Cardiac muscle cell (in vitro differentiated cells and primary cell): ENCODE measurements at places on chromosomes 4 and X.
A peak's percentile ranks its signal among the peaks of the same experiment; 100 is the strongest.

DNA sequence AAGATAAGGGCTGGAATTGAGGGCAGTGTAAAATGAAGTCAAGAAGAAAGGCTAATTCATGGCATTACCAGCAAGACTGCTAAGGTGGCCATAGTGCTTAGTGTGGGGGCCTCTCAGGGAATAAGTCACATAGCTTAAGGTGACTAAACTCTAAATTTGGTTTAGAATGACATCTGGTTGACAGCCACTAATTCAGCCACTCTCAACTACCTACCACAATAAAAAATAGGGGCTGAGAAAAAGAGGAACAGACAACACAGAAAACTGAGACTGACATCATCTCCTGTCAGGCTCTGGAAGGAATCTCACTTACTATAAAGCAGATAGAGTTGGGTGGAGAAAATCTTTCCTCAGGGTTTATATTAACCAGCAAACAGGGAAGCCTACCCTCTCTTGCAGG is 96.9 kb downstream of the CHRDL1 start:
- DNase-seq, result no peak

DNA sequence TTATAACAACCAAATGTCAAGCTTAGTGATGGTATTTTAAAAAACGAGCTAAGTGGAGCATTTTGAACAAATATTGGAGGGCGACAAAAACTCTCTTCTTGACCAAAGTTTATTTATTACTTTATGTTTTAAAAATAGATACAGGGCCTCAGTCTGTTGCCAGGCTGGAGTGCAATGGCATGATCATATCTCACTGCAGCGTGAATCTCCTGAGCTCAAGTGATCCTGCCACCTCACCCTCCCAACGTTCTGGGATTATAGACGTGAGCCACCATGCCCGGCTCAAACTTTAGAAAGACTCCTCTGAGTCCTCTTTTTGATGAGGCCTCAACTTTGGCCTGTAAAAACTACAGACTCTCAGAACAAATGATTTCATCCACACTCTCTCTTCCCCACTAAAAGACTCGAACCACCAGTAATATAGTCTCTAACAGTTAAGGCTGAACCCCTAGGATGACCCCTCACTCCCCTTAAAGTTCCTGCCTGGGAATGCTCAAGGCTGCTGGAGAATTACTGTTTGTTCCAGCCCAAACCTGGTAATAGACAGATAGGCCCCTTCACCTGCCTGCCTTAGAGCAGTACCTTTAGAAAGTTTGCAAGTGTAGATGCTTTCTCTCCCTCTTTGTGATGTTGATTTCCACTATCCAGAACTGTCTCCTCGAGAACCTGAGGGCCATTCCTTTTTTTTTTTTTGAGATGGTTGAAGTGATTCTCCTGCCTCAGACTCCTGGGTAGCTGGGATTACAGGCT is 55.3 kb upstream of the HPSE start:
- no peak for DNase-seq

DNA sequence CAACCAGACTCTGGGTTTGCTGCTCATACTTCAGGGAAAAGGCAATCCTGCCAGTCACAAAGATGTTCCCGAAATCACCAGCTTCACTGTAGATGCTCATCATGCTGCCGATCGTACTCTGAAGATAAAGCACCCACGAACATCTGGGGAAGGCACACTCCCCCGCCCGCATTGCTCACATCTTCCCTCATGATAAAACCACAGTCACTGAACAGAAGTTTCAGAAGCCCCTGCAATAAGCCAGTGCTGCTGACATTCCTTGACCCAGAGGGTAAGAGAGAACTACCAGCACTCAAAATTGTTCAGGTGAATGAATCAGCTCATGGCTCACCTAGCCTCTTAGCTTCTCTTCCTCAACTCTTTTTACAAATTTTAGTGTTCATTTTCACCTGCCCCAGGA is 43.1 kb downstream of the SRPX2 start:
- DNase-seq, result no peak

- DNase-seq, result no peak
Observed at GRCh38 chr4:177737387-177737940, 295.2 kb upstream of the AGA start.

GRCh38 chrX:43880425-43880824 is 1.8 kb downstream of the MAOB start:
- no peak for DNase-seq

DNA sequence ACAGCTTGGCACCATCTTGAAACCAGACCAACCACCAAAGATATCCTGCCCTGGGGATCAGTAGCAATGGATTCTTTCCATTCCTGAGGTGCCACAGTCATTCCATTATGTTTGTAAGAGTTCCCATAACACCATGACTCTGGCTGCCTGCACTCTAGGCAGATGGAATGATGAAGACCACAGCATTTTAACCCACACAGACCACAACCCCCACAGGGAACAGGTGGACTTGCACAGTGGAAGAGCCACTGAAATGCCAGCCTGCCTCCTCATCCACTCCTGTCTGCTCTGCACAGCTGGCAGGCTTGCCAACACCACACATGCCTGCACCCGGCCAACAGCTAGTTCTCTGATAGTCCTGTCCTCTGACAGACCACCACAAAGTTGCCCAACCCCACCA is 2362.2 kb upstream of the AGA start:
- DNase-seq, result no peak

- DNase-seq, result no peak
Observed at GRCh38 chrX:139949703-139950102, 15.6 kb downstream of the CXorf66 start.

- DNase-seq, result peak; percentile 69
Observed at GRCh38 chr4:88600176-88600838, 8.0 kb downstream of the HERC3 start.

GRCh38 chr4:116531870-116532269 is 553.5 kb downstream of the TRAM1L1 start:
- DNase-seq, result peak; percentile 2

- peak; percentile 29 for DNase-seq
Observed at GRCh38 chrX:12239356-12240082, 101.2 kb downstream of the FRMPD4 start.

GRCh38 chrX:77061022-77061421 is 386.2 kb upstream of the FGF16 start:
- no peak for DNase-seq

DNA sequence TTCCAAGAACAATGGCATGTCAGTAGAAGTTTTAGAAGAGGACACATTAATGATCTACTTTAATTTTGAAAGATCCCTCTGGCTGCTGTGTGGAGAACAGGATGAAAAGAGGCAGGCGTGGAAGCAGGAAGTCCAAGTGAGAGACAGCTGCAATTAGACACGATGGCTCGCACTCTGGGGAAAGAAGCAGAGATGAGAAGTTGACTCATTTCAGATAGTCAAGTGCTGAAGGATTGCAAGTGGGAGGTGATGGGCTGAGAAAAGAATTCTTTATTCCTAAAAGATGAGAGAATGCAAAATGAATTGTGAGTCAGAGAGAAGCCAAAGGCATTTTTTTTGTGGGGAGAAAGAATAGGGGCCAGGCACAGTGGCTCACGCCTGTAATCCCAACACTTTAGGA is 16.5 kb downstream of the RXFP1 start:
- no peak for DNase-seq

- peak; percentile 48 for DNase-seq
Observed at GRCh38 chr4:168710353-168710946, 213.6 kb downstream of the PALLD start.

GRCh38 chr4:53016099-53016820 is 154.1 kb downstream of the RASL11B start:
- DNase-seq, result no peak

DNA sequence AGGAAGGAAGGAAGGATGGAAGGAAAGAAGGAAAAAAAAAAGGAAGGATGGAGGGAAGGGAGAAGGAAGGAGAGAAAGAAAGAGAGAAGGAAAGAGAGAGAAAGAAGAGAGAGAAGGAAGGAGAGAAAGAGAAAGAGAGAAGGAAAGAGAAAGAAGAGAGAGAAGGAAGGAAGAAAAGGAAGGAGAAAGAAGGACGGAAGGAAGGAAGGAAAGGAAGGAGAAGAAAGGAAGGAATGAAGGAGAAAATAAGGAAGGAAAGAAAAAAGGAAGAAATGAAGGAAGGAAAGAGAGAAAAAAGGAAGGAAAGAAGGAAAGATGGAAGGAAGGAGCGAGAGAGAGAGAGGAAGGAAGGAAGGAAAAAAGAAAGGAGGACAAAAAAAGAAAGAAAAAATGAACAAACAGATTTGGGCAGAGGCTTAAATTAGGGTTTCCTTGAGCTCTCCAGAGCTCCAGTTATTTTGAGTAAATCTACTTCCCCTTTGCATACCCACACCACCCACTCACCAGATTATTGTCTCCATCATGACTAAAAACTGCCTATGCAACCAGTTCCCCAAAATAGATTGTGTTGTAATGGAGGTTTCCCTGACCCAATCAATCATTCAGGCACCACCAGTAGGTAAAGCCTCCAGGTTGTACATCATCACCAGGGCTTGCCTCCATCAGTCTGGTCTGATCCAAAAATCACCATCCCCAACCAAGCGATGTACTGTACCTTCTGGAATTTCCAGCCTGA is 1722.9 kb upstream of the PCDH10 start:
- no peak for DNase-seq

DNA sequence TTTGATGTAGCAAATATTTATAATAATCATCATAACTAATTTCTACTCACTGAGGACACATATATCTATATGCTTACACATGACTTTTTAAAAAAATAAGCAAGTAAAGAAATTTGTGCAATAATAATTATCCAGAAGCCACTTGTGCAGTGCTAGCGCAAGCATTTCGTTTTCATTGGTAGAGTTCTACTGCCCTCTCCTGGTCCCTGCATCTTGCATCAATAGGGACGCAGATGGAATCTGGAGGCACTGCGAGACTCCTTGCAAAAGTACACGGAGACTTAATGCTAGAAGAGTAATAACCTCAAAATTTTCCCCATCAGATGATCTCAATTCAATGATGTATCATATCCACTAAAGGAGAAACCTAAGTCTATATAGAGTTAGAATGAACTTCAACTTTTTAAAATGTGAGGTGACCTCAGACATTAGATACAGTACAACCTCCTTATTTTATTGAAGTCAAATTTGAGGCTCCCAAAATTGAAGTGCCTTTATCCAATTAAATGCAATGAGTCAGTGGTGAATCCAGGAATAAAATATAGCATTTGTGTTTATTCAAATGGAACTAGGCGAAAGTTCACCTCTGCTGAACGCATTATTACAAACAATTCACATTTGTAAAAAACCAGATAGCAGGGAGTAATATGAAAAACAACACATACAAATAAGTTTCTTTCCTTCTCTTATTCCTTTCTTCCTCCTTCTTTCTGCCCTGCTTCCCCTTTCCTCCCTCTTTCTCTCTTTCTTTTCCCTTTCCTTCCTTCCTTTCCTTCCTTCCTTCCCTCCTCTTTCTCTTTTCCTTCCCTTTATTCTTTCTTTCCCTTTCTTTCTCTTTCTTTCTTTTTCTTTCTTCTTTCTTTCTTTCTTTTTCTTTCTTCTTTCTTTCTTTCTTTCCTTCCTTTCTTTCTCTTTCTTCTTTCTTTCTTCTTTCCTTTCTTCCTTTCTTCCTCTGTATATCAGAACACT is 450.0 kb downstream of the ANKRD50 start:
- DNase-seq, result peak; percentile 83

- no peak for DNase-seq
Observed at GRCh38 chr4:90840291-90840690, 713.1 kb downstream of the CCSER1 start.

DNA sequence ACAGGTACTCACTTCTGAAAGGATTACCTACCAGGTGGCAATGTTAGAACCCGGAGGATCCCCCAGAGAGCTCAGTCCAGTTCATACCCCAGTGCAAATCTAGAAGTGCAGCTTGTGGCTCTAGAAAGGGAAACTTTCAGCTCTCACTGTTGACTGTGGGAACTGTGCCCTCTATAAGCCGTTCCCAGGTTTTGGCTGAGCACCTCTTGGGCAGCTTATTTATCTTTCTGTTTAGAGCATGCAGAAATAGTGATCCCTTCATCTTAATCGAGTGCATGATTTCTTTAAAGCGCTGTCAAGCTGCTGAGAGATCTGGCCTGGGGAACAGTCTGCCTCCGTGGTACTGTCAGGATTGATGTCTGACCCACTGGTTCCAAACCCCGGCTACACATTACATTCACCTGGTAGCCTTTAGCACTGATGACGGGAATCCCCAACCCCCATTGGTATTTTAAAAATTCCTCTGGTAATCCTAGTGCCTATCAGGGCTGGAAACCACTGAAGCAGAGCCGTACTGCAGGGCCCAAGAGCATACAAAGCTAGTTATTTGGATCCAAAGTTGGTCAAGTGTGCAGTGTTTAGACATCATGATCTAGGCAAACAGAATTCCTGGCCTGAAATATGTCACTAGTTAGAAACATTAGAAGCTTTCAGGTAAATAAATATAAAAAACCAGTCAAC is 103.2 kb downstream of the KLHL8 start:
- no peak for DNase-seq

DNA sequence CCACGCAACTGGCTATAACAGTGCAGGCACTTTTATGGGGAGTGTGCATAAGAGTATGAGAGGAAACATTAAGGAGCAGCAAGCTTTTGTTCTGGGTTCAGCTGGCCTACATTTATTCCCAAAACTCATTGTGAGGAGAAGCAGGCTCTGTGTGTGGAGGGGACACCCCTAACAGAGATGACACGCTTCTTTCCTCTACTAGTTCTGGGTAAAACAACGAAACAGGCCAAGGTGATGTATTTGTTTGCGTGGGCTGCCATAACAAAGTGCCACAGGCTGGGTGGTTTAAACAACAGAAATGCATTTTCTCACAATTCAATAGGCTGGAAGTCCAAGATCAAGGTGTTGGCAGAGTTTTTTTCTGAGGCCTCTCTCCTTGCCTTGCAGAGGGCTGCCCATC is 488.6 kb downstream of the MID1IP1 start:
- DNase-seq, result no peak

GRCh38 chrX:23435575-23435974 is 100.9 kb downstream of the PTCHD1 start:
- no peak for DNase-seq

- DNase-seq, result no peak
Observed at GRCh38 chr4:20044502-20044911, 207.2 kb upstream of the SLIT2 start.

DNA sequence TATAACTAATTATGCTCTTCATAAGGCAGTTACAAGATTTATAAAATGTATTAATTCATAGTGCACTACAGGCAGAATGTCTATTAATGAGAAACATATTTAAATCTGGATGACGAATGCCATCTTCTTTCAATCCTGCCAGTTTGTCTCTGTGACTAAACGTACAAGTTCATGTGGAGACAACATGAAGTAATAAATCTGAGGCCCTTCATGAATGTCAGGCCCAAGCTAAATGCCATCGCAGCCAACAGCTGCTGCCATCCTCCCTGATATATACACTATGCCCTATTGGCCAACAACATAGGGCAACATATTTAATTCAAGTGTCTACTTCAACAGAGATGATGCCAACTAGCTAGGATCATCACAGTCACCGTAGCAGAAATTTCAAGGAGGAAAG is 43.7 kb downstream of the TSPAN5 start:
- DNase-seq, result no peak

DNA sequence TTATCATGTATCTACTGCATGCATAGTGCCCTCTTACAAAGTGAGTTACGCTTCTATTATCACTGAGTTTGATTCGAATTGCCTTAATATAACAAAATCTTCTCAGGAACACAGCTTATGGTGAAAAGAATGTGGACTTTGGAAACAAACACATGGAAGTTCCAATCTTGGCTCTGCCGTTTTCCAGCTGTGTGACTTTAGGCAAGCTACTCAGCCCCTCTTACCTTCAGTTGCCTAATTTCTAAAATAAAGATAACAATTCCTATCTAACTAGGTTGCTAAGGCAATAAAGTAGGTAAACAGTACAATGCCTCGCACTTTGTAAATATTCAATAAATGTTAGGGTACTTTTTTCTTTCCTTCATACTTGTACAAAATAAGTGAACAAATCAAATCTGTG is 104.0 kb upstream of the GRIA3 start:
- DNase-seq, result no peak
